ENCODE measurements at places on chromosomes 1 and 21. TPM values are rescaled to one million over a fixed set of nuclear protein-coding genes. Genes with fewer than 3 reads are reported as not detected.
A peak's percentile ranks its signal among the peaks of the same experiment; 100 is the strongest.

The RSPO1 gene
- total RNA-seq: not detected

The SH3D21 gene
- 1.3 TPM for total RNA-seq

The LORICRIN gene
- not detected for total RNA-seq

The TMEM52 gene
- not detected for total RNA-seq

The KRTAP19-1 gene
- not detected for total RNA-seq

DNA sequence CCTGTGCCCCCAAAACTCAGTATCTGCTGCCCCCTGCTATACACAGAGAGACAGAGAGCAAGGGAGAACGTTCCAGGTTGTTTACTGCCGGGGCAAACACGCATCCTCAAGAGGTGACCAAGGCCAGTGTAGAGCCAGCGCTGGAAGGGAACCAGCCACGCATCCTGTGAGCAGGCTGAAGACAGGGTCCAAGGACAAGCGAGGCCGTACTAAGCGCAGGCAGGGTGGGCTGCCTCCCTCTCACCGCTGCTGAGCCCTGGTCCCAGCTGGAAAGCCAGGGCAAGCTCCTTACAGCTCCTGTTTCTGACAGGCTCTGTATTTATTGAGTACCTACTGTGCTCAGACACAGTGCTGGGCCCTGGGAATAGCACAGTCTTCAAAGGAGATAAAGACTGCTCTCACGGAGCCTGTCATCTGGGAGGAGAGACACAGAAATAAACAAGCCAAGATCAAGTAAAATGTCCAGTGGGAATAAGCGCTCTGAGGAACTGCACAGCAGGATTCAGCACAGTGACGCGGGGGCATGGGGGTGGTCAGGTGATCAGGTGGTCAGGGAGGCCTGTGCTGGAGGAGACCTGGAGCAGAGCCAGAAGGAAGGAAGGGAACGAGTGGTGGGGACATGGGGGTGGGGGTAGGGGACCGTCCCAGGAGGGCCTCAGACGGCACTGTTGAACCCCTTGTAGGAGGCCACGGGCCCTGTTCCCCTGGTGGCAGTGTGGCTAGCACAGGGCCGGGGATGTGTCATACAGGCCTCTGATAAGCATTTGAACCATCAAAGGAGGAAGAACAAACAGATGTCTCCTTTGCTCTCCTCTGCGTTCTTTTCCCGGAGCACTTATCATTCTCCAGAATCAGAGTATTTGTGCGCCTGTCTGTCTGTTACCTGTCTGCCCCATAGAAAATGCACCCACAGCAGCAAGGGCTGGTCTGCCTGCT is 37.8 kb upstream of the EFHD2 start:
- no peak for DNase-seq

DNA sequence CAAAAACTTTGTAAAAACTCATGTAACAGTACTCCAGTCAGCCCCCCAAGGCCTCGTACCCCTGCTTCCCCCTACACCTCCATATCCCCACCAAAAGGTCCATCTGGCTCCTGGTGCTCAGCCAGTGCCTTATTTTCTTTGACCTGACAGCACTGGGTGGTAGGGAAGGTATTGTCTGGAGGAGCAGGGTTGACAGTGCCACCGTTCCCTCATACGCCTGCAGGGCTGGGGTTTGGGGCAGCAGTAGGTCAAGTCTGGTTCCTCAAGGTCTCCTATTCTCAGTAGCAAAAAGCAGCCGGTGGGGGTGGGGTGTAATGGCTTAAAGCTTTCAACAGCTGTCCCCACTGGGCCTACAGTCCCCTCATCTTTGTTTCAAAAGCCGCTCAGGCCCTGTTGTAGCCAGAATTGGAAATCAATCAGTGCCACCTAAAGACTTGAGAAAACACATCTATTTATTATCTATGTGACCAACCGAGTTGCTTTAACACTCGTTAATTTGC is 25.3 kb upstream of the TTF2 start:
- no peak for DNase-seq

DNA sequence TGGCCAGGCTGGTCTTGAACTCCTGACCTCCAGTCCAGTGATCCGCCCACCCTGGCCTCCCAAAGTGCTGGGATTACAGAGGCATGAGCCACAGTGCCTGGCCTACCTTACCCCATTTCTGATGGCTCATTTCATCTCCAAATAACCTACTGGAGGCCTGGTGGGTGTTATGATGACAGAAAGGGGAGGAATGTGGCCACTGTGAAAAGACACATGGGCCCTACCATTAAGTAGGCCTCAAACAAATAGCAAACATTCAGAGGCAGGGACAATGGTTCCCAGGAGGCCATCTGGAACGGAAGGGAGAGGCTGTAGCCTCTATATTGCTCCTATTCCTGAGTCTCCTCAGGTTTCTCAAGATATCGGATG is 932 bp upstream of the FCRLA start:
- DNase-seq: no peak

GRCh38 chr1:40530735-40531380 is 579 bp upstream of the ZNF684 start:
- DNase-seq: no peak

DNA sequence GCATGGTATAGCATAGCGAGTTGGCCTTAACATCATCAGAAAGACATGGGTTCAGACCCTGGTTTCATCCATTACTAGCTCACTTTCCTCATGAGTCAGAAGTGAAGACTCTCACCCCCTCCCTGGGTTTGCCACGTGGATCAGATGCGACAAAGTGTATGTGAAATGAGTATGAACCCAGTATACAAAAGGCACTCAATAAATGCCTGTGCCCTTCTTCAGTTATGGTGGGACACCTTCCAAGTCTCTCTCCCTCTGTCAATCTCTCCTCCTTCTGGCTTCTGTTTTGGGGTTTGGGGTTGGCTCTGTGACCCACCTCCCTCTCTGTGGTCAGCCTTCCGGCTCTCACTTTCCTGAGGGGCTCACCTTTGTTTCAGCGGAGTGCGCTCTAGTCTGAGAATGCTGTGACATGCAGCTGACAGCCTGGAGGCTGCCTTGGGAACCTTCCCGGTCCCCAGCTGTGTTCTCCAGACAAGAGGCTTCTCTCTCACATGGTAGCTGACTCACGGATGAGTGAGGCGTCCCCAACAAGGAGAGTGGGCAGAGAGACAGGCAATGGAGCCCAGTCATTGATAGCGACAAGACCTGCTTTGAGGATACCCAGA is 155.0 kb upstream of the EDN2 start:
- no peak for DNase-seq

DNA sequence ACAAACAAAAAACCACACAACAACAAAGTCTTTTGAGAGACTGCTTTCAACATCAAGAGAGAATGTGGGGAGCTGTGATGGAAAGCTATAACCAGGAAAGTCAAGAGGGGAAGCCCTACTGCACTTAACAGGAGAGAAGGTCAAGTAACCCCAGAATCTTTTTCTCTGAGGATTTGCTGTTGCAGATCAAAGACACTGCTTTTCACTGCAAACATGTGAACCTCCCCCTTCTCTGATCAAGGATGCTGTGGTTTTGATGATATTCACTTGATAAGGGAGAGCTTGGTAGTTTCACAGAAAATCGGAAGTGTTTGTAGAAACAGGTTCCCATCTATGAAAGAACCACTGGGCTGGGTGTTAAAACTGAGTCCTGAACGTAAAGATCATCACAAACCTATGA is 4.8 kb downstream of the ETV3 start:
- DNase-seq: no peak

DNA sequence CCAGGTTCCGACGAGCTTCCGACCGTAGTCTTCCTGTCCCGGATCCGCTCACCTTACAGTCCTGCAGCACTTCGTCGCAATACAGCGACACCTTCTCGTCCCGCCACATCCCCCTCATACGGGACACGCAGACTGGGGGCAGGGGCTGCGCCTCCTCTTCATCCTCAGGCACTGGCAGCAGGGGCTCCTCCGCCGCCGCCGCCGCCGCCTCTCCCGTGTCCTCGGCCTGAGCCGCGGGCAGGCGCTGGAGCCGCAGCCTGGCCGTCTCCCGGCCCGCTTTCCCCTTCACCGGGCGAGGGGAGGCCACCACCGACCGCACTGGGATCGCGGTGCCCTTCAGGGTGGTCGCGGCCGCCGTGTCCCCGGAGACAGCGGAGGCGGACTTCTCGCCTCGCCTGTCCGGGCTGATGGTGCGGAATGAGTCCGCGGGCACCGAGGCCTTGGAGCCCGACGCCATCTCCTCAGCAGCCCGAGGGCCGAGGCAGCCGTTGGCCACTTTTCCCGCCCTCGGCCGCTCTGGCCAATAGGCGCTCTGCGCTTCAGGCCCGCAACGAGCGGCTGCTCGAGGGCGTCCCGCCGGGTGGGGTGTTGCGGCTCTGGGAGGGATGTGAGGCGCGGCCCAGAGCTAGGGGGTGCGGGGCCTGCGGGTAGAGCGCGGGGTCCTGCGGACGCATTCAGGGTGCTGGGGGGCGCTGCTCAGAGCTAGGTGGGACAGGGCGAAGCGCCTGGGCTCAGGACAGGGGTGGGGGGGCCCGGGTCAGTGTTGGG is at the start of gene SHCBP1L:
Gene SHCBP1L, minus strand, starts transcription at position 490 of the 768 bp plus-strand sequence. Its CDS starts 33 bp downstream, at position 457.
- no peak for DNase-seq

DNA sequence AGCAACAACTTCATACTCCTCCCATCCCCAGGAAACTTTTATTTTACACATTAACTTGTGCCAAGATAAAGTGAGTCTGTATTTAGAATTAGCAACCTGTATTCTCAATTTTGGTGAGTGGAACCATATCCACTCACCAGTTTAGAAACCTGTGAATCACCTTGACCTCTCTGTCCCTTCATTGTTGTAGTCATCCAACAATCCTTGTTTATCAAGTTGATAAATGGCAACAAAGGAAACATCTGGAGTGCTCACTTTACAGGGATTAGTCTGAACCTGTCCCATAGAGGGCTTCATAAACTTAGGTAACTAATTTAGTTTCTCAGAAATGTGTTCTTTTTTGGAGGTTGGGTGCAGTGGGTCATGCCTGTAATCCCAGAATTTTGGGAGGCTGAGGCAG is 3.9 kb upstream of the CLSPN start:
- no peak for DNase-seq

GRCh38 chr1:31122101-31122735 is 56.7 kb upstream of the PUM1 start:
- no peak for DNase-seq

DNA sequence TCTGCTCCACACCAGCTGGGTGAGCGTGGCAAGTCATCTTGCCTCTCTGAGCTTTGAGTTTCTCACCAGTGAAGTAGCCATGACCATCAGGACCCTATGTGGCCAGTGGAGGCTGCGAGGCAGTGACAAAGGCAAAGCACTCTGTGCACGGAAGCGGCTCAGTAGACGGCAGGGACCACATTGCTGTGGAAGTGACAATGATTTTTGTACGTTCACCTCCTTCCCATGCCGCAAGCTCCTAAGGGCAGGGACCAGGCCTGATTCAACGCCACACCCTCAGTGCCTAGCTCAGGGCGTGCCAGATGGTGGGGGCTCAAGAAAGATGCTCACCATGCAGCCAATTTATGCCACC is 210.5 kb downstream of the MATN1 start:
- DNase-seq: no peak

GRCh38 chr1:60998786-60999185 is 83.6 kb upstream of the NFIA start:
- no peak for DNase-seq

DNA sequence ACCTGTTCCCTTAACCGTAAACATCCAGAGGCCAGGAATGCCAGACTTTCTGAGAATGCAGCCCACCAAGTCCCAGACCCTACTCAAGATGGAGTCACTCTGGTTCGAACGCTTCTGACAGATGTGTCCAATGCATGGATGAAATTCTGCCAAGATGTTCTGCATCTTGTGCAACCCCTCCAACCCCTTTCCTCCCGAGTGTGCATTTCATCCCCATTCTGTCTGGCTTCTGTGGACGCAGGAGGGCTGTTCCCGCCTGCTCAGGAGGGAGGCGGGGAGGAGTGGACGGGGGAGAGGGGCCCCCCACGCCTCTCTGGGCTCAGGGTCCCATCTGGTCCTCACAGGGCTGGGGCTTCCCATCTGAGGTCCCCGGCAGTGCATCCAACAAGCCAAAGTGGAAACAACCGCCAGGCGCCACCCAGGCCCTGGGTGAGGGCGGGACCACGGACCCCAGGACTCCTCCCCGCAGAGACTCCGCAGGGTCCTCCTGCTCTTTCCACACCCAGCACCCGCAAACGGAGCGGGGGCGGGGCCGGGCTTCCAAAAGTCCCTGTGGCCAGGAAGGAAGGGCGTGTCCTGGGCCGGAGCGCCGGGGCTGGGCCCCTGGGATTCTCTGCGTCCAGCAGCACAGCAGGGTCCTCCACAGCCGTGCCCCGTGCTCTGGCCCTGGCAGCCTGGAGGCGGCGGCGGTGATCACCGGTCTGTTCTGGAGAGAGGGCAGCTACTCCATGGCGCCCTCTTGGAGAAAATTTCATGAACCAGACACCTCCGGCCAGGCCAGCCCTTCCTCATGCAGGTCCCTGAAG is 27.8 kb upstream of the SUMO3 start:
- DNase-seq: peak; percentile 36

- DNase-seq: no peak
These were observed 133.7 kb downstream of the DMRTA2 start for GRCh38 chr1:50289495-50289894.

GRCh38 chr21:39317134-39318090 is 4.0 kb upstream of the BRWD1 start:
- no peak for DNase-seq

DNA sequence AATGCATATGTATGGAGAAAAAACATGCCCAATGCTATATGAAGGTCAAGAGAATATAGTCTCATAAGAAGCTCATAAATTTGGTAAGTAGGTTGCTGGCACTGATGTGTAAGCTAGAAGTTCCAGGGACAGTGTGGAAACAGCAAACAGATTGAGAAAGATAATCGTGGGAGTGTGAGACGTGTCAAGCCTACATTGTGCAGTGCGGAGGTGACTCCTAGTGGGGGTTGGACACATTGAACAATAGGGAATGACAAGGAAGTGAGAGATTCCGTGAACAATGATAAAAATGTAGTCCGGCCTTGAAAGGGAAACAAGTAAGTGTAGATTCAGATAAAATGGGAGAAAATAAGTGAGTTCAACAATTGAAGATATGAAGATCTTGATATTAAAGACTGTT is 788.4 kb upstream of the PRMT6 start:
- no peak for DNase-seq

GRCh38 chr1:235646463-235646862 is 3.1 kb downstream of the GNG4 start:
- no peak for DNase-seq

GRCh38 chr1:54105736-54106269 is 47.0 kb downstream of the CDCP2 start:
- no peak for DNase-seq

- DNase-seq: no peak
These were observed 108.2 kb downstream of the LTN1 start for GRCh38 chr21:28884481-28884880.

DNA sequence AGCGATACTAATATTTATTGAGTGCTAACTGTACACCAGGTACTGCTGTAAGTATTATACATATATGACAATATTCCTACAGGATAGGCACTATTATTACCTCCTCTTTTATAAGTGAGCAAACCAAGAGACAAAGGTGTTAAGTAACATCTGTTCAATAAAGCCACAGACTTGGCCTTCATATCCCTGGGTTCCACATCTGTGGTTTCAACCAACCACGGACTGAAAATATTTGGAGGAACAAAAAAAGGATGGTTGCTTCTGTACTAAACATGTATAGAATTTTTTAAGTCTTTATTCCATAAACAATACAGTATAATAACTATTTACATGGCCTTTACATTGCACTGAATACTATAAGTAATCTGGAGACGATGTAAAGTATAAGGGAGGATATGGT is 95.1 kb downstream of the RERE start:
- DNase-seq: no peak

Measured in ascending aorta (tissue), 2 donors.